BE2C (cell line): ENCODE measurements at places on chromosomes 5 and 9.

GRCh38 chr5:84683594-84683993, 298.9 kb upstream of the EDIL3 start:
- peak; percentile 14 for DNase-seq

DNA sequence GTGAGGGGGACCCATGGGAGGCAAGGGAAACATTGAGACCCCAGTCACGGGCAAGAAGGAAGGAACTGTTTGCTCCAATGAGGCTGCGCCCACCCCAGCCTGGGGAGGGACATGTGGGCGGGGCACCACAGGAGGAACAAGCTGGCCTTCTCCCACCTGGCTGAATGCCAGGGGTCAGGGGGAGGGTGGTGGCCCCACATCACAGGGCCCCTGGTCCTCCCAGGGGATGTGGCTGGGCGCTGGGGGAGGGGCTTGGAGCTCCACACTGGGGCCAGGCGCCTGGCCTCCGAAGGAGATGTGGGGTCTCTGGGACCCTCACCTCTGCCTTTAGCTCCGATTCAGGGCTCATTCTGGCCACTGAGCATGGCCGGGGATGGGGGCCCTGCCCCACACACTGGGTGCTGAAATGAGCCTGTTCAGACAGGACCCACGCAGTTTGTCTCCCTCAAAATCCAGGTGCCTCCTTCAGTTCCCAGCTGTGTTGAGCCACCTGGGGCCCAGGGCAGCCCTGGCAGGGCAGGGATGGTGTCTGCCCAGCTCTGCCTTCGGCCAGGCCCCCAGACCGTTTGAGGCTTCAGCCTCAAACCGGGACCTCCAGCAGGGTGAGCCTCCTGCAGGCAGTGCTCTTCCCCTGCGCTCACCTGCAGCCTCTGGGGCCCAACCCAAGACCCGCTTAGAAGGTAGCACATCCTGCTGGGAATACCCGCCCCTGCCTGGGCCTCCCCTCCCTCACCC, 33.2 kb upstream of the NOTCH1 start:
- no peak for DNase-seq

- no peak for DNase-seq
Measured at GRCh38 chr5:126448720-126449119, 25.5 kb downstream of the GRAMD2B start.

- DNase-seq: no peak
Measured at GRCh38 chr9:133879615-133880014, 112.5 kb downstream of the VAV2 start.

DNA sequence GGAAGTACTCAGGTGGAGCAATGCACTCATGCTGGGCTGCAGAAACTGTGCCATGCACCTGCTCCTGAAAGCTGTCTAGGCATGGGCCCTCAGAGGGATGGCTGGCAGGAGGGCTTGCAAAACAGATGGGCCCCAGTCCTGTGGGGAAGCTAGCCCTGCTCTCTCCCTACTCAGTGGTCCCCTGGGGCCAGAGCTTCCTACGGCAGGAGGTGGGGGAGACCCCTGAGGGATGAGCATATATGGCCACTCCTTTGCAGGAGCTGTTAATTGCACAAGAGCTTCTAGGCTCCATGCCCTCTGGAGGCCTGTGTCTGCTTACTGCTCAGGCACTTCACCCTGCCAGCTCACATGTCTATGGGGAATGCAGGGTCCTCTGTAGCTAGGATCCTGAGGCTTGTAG, 545.3 kb upstream of the PTPRD start:
- no peak for DNase-seq

DNA sequence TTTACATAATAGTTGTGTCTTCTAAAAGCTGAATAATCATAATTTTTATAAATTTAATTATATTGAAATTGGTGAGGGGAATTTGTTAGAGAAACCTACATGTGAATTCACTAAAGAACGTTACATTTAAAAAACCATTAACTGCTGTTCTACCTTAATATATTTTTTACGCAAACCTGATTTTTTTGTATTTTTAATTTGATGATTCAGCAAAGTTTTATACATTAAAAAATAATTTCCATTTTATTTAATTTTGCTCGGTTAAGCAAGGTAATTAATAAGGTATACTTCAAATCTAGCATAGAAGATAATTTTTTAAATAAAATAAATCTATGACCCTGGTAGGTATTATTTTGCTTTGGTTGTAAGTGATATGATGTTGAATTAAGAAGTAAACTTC, 114.3 kb downstream of the SNCAIP start:
- no peak for DNase-seq

DNA sequence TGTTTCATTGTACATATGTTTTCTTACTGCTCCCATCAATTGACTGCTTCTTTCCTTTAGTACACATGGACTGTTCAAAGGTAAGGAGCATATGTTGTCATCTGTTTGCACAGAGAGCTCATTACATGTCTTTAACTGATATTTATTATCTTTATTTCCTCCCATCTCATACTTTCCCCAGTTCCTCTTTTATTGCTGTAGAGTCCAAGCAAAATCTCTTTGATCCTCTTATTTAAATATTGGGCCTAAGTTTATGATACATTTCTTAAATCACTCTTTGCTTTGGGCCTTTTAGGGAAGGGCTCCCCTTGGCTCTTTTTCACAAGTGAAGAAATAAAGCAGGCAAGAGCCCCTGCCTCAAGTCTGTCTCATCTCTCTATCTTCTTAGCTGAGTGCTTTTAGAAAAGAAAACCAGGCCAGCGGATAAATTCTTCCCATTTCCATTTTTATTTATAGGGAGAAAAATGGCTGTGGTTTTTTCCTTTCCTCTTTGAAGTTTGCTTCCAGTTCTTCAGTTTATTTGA, 152.4 kb downstream of the DOCK2 start:
- DNase-seq: no peak

DNA sequence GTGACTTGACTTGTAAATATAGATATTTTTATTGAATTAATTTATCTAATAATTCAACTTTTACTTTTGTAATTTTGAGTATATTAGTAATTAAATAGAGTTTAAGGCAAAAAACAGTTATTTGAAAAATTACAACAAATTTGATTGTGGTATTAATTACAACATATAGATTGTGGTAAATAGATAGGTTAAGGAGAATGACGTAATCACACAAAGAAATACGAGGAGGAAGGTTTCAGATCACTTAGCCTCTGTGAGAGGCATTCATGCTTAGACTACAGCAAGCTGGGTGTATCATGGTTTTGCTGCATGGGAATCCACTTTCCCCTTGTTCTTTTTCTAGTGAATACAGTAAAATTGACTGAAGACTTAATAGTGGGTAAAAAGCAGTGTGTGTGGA, 878.4 kb upstream of the EDIL3 start:
- DNase-seq: no peak

DNA sequence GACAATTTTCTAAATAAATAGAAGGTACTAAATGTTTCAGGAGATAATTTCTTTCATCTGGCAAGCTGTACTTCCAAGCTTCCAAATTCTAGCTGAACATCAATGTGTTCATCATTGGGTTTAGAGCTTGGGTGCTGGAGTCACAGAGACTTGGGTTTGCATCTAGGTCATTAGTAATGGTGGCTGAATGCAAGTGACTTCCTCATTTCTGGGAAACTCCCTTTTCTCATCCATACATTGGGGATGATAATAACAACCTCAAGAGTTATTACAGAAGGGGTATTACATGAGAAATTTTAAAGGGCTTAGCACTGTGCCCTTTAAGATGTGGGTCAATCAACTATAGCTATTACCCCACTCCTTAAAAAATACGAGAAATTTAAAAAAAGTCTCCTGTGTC, 41.1 kb upstream of the KLF4 start:
- no peak for DNase-seq

DNA sequence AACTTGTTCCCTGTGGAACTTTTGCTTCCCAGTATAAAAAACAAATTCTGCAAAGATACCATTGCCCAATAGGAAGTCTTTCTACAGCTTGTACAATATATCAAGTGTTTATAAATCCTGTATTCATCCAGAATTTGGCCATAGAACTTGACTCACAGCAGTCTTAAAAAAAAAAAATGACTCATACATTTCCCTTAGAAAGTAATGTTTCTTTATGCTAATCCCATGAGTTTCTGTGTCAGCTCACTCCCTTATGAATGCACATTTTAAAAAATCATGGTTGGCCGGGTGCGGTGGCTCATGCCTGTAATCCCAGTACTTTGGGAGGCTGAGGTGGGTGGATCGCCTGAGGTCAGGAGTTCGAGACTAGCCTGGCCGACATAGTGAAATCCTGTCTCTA, 89.3 kb upstream of the DMRT1 start:
- no peak for DNase-seq
